ENCODE measurements at places on chromosomes 3 and 15.
A peak's percentile ranks its signal among the peaks of the same experiment; 100 is the strongest.

GRCh38 chr15:41281236-41281635, 50.2 kb downstream of the CHP1 start:
- peak; percentile 90 for DNase-seq

- no peak for DNase-seq
Measured at GRCh38 chr3:138712086-138712485, 103.5 kb downstream of the FAIM start.

DNA sequence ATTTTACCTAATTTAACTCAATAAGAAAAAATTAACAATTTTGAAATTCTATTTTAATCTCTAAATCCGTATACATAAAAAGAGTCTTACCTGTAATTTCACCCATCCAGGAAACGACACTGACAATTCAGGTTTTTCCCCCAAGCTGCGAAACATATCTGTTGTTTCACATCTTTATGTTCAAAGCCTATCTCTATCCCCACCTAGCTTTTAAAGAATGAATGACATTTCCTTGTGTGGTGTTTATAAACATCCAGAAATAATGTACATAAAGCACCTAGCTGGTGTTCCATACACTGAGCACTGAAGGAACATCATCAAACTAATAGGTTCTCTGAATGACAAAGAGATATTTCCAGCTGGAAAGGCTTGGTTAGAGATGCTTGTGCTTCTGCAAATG, 867.8 kb downstream of the SQOR start:
- peak; percentile 0 for DNase-seq

DNA sequence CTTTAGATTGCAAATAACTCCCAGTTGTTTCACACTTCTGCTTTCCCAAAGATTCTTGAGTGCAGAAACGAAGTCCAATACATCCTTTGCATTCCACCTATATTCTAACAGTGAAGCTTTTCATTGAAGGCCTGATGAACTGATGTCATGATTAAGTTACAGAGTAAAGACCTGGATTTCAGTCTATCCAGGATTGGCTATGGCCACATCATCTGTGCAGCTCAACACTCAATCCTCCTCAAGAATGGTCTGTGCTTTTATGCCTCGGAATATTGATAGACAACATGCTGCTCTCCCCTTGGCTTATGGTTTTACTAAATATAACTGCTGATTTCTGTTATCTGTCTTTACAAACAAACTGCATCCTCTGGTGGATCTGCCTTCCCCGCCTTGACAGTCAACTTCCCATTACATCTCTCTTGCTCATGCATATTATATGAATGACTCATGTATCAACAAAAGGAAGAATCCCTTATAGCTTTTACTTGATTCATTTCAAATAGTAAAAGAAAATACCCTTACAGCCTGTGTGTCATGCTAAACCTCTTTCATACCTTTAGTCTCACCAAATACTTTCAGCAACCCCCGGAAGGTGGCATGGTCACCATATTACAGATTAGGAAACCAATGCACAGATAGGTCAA, 59.5 kb downstream of the SCN11A start:
- peak; percentile 90 for DNase-seq

DNA sequence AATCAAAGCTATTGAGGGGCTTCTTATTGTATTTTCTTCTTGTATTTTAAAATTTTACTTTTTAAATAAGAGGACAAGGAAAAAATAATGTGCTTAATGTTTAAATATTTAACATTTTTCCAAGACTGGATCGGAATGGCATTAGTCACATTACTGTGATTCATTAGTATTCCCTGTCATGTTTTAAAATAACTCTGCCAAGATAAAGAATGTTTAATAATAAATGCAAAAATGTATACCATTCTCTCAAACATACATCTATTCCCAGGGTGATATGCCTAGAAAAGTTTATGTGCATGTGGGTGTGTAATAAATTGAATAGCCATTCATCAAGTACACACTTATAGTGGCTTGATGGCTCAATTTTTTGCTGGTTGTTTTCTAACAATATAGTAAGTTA, 936.1 kb downstream of the PLOD2 start:
- no peak for DNase-seq

DNA sequence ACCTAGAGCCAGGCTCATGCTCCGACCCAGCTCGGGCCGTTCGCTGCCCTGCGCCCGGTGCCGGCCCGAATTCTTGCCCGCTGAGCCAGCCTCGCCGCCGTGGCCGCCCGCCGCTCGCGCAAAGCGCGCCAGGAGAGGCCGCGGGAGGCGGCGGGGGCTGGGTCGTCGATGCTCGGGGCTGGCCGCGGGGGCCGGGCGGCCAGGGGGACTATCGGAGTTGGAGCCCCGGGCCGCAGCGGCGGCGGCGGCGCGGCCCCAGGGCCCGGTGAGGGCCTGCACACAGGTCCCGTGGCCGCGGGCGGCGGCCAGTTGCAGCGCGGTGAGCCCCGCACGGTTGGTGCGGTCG, 1.1 kb downstream of the ANKRD63 start:
- no peak for DNase-seq

GRCh38 chr3:39249453-39250115, 30.3 kb downstream of the CX3CR1 start:
- peak; percentile 29 for DNase-seq

All from ELR (cell line).